Stimulated activated CD4-positive, alpha-beta T cell treated with anti-CD3 and anti-CD28 coated beads, Interleukin-12 subunit alpha, Interleukin-12 subunit beta, amount 100 ng/mL, for 24 hours (primary cell): ENCODE measurements at places on chromosomes 1 and 21.

GRCh38 chr1:15676010-15676409, 8.1 kb upstream of the PLEKHM2 start:
- no peak for DNase-seq

GRCh38 chr1:241308471-241308870, 48.5 kb downstream of the RGS7 start:
- DNase-seq: no peak

GRCh38 chr1:77413541-77414335, 131.9 kb downstream of the AK5 start:
- no peak for DNase-seq

- DNase-seq: no peak
Observed at GRCh38 chr1:18643154-18644012, 12.7 kb downstream of the PAX7 start.

DNA sequence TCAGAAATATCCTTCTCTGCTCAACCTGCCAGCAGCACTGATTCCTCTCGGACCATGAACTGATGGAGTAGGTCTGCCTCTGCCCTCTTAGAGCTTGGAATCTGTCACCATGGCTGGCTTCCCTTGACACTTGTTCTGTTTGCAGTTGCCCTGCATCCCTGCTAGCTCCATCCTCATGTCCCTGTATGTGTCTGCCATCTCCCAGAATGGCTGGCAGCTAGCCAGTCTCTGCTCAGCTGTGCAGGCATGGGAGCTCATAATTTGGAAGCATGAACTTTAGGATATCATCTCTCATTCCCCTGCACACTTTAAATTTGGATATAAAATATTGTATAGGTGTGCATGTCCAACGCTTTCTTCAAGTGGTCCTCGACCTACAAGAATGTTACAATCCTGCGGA, 95.4 kb downstream of the C1orf94 start:
- no peak for DNase-seq

DNA sequence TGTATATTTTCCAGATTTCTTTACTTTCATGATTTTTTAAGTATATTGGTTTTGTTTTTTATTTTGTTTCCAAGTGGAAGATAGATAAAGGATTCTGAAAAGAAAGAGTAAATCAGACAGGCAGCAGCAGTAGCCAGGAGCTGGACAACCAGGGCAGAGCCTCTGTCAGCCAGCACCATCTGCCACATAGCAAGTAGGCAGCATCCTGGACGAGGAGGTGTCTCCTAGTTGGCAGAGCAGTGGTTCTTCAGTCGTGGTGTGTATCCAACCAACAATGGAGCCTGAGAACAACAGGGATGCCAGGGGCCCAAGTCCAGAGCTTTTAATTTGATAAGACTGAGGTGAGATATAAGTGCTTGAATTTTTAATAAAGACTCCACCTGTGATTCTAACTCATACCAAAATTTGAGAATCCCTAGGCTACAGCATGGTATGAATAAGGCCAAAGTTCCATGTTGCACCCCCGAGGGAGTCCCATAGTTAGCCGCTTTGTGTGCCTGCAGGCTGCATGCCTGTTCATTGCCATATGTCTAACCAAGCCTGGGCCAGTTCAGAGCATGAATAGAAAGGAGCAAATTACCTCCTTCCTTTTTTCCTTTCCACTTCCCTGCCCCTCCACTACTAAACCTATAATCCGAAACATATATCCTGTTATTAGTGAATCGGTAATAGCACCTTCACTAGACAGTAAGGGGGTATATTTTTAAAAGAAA, 153.2 kb downstream of the NTNG1 start:
- no peak for DNase-seq

- no peak for DNase-seq
Observed at GRCh38 chr1:231442735-231443134, 20.6 kb upstream of the EGLN1 start.

DNA sequence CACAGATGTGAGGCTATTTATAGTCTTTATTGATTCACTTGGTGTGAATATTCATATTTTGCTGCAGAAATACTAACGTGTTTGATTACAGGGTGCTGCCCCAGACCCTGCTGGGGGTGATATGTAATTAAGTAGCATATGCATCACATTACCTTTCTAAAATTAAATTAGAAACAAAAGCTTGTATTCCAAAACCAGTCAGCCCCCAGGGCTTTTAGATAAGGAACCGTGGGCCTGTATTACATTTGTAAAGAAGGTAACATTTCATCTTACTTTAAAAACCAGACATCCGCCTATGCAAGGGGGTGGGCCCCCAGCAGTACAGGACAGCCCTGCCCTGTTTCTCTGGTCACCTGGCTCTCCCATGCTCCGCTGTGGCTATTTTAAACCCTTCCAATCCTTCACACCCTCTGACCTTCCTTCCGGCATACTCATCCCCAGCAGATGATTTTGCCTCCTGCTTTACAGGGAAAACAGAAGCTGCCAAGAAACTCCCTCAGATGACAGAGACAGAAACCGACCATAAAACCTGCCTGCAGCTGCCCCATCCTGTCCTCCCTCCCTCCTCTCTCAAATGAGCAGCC, 22.0 kb upstream of the KCNC4 start:
- DNase-seq: no peak

DNA sequence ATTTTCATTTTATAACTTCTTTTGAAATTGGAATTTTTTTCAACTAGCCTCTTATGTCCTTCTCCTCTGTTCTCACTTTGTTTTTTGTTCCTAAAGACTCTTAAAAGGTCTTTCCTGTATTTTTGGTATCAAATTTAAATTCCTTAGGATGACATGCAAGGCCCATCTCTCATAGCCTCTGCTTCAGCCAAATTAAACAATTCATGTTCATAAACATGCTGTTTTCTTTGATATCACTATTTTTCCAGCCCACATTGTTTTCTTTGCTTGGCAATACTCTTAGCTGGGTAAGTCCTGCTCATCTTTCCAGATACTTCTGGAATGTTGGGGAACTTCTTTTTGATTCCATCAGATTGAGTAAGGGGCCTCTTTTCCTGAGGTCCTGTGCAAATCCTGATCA, 55.8 kb upstream of the GPR88 start:
- no peak for DNase-seq

DNA sequence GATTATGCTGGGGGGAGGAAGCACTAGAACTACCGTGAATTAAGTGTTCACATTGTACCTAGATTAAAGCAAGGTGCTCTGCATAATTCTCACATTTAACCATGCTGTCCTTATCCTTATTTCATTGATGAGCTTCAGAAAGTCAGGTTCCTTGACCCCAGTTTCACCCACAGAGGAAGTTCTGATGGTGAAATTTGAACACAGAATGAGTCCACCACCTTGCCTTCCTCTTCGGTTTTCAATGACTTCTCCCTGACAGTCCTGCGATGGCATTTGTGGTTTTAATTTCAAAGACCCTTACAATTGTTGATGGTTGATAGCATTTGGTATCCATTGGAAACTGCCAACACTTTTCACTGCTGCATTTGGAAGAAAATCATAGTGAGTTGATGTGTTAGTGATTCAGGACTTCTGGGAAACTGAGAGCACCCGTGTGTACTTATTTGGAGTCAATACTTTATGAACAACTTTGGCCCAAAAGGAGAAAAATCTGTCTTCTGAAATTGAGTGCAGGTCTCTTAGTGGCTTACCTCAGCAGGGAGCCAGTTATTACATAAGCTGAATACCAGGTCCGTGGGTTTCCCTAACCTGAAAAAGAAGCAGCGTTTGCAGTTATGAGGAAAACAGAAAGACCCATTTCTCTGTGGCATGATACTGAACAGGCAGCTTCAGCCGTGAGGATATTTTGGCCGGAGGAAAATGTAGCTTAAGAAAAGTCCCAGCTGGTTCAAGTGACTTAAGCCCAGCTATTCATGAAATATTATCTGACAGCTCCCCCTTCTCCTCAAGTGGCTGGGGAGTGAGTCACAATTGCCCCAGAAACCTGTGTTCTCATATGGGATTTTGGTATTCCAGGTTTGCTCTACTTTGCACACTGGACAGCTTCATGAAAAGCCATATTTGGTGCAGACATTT, 47.5 kb downstream of the ROR1 start:
- no peak for DNase-seq

GRCh38 chr1:234750922-234751627, 141.1 kb upstream of the IRF2BP2 start:
- DNase-seq: no peak

- DNase-seq: no peak
Observed at GRCh38 chr1:59504276-59504675, 207.4 kb downstream of the FGGY start.

DNA sequence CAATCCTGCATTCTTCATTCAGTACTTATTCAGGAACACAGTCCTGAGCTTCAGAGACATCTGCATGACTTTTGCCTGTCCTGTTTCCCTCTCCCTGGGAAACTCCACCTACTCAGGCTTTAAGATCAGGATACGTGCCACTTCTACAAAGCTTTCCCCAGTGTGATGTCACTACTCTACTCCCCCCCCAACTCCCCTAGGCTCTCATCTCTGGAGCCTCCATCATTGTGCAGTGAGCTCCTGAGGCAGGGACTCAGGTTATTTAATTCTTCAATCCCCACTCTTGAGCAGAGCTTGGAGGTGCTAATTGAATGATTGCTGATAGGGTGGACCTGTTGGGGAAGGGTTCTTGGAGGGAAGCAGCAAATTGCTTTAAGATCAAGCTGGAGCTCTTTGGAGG, 1.2 kb downstream of the NT5C1A start:
- DNase-seq: no peak

- no peak for DNase-seq
Observed at GRCh38 chr1:143497374-143497747, 474.4 kb downstream of the FAM72C start.

DNA sequence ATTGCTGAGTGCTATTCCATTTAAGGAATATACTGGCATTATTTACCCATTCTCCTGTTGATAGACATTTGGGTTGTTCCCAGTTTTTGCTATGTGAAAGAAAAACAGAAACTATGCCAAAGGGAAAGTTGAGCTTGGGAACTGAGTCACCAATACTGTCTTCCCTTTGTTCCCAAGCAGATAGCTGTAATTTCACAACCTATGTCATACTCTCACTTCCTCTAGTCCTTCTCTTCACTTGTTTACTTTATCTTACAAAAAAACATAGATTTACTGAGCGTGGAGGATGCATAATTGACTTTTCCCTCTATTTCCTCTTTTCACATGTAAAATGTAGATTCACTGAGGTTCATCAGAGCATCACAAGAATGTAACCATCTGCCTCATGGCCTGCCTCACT, 32.4 kb upstream of the PGBD5 start:
- DNase-seq: no peak

GRCh38 chr1:11158720-11159321, 30.3 kb upstream of the ANGPTL7 start:
- no peak for DNase-seq

GRCh38 chr21:45538381-45539045, 3.7 kb downstream of the SLC19A1 start:
- DNase-seq: no peak

DNA sequence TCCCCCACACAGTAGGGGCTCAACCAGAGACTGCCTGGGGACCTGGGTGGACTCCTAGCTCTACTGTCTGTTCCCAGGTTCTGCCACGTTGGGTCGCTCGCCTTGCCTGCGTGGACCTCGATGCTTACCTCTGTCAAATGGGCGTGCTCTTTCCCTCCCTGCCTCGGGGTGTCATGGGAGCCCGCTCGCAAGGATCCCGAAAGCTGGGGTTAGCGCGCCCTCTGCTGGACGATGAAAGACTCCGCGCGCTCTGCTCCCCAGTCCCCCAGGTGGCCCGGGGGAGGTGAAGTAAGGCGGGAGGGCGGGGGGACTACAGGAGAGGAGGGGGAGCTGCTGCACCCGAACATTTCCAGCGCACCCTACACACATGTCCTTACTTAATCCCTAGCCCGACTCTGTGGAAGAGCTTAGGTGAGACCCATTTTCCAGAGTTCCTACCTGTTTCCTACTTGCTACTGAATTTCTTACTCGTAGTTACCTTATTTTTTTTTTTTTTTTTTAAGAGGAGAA, 2.3 kb upstream of the BSND start:
- DNase-seq: peak; percentile 79

DNA sequence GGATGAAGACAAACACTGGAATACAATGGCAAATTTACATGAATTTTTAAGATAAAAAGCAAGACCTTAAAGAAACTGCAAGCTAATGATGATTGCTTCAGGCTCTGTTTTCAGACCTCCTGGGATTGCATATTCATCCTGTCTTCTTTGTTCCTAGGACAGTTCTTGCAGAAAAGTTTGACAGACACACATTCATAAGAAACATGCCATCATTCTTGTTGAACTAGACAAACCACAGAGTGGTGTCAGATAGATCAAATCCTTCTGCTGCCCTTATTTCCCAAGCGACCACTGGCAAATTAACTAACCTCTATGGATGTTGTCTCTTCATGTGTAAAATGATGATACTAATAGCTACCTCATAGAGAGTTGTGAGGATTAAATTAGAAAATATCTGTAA, 181.3 kb downstream of the KCTD3 start:
- no peak for DNase-seq

- no peak for DNase-seq
Observed at GRCh38 chr1:156658496-156658895, 16.6 kb downstream of the BCAN start.

- DNase-seq: no peak
Observed at GRCh38 chr21:38660333-38661196, 145.2 kb upstream of the ETS2 start.

DNA sequence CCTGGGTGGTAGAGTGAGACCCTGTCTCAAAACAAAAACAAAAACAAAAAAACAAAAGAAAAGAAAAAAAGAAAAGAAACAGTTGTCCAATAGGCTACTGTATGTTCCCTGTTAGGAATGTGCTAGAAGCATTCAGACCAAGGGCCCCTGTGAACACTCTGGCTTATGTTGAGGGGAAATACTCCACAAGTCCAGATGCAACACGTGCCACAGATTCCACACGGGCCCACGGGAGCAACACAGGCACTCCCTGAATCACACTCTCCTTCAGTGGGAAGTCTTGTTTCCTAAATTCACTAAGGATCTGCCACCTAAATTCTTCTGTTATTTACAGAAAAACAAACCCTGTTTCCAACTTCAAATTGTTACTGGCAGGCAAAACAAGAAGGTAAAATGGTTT, 291.1 kb downstream of the PCP4 start:
- no peak for DNase-seq

DNA sequence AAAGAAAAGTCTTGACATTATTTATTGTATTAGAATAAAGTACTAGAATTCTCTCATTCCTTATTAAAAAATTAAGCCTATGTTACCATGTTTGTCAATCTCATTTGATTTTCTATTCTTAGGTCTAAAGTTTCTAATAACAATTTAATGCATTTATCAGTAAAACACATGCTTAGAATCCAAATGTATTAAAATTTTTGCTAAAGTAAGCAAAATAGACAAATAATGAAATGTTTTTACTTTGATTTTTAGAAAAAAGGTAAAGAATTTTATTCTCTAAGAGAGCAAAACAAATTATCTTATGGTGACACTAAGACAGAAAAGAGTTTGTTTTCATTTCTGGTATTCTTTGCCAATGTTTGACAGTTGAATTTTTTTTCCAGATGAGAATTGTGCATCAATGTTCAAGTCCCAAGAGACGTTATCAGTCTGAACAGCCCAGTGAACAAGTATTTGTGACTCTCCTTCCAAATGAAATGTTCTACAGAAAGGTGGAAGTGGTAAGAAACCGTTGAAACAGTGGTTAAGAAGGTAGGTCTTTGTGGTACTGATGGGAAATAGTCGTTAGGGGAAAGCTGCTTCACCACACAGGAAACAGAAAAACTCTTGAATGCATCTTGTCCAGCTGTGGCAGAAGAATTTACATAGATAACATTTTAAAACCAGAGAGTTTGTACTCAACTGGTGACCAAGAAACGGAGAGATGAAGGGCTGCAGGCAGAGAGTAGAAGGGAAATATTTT, 402.5 kb downstream of the PTPRC start:
- DNase-seq: no peak
